Endothelial cell of umbilical vein (primary cell): ENCODE measurements at places on chromosomes 7 and 10.

- no peak for DNase-seq
Measured at GRCh38 chr10:52128056-52128683, 185.9 kb upstream of the DKK1 start.

- DNase-seq: no peak
Measured at GRCh38 chr7:20932785-20933527, 146.3 kb upstream of the SP8 start.

- peak; percentile 41 for DNase-seq
Measured at GRCh38 chr7:81886211-81886764, 116.4 kb upstream of the HGF start.

- no peak for DNase-seq
Measured at GRCh38 chr7:74338366-74339108, 49.3 kb downstream of the CLIP2 start.

DNA sequence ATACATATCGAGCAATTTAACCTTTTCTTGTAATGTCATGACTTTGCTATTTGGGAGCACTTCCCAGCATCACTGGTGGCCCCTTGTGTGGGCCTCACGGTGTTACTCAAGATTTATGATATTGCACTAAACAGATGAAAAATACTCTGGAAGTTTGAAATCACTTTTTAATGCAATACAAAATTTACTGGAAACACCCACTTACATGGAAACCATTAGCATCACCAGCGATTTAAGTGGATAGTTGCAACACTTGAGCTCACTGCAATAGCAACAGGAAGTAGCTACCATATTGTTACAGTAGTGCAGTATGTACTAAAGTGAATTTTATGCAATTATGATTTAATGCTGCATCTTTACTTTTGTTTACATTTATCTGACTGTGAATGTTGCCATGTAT, 184.4 kb downstream of the MDFIC start:
- no peak for DNase-seq

GRCh38 chr10:36393801-36394200, 731.6 kb upstream of the ANKRD30A start:
- DNase-seq: no peak

- no peak for DNase-seq
Measured at GRCh38 chr7:80830584-80831285, 88.1 kb downstream of the SEMA3C start.

GRCh38 chr10:18554479-18554878, 96.9 kb downstream of the NSUN6 start:
- DNase-seq: no peak

GRCh38 chr10:71331736-71332135, 12.7 kb downstream of the SLC29A3 start:
- no peak for DNase-seq

DNA sequence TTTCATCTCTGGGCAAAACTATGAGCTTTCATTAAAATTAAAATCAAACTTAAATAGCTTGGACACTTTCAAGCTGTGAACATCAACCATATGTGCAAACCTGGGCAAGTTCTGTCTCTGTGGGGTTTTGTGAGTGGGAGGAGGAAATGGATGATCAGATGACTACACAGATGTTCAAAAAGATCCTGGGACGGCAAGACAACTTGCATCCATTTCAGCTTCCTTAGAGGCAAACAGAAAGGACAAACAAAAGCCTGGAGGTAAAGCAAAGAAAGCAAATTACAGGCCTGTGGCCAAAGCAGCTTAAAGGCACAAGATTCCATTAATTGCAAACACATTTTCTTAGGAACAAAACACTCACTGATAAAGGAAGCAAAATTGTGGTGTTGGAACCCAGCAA, 222.2 kb downstream of the NEBL start:
- no peak for DNase-seq

DNA sequence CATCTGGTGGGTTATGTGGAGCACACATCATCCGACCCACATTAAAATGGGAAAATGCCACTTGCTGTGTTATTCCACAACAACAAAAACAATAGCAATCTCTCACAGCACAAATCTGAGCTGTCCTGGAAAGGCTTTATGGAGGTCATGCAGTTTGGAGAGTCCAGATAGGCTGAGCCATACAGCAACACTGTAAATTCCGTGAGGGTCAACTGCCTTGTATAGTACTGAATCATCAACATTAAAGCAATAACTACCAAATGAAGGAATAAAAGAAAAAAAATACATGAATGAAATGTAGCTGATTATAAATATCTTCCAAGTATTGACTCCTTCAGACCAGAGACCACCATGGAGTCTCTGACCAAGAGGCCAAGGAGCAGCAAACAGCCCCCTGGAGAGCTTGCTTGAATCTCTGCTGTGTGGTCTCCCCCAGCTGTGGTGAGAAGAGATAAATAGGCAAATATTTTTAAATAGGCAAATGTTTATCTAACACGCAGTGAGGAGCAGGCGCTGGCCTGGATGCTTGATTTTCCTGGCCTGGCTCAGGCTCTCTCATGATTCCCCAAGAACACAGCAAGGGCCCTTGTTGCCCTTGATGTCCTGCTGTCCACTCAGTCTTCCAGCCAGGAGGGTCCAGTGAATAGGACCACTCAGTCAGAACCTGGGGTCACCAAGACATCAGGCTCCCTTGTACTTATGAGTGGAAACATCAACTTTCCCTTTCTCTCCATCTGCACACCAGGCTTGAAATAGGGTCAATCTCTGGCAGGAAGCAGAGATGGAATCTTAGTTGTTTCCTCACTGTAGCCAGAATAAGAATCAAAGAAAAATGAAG, 1021.3 kb downstream of the XPNPEP1 start:
- DNase-seq: no peak

DNA sequence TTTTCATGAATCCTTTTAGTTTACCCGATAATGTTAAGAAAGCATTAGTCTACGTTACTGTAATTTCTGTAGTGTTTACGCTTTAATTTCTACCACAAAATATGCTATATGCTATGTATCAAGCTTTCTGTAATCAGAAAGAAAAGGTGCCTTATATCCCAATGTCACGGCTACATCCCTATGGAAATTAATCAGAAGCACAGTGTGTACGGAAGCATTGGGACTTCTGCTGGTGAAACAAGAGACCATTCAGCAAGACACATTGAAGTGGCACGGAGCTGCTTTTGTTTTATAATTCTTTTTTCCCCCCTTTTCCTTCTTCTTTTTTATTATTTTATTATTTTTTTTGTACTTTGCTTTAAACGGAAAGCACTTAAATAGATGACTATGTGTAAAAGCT, 31.2 kb upstream of the SH2B2 start:
- DNase-seq: no peak
